Stimulated activated CD8-positive, alpha-beta memory T cell treated with anti-CD3 and anti-CD28 coated beads, Interleukin-7, amount 100 ng/mL, for 48 hours (primary cell): ENCODE measurements at places on chromosomes 1 and 21.

DNA sequence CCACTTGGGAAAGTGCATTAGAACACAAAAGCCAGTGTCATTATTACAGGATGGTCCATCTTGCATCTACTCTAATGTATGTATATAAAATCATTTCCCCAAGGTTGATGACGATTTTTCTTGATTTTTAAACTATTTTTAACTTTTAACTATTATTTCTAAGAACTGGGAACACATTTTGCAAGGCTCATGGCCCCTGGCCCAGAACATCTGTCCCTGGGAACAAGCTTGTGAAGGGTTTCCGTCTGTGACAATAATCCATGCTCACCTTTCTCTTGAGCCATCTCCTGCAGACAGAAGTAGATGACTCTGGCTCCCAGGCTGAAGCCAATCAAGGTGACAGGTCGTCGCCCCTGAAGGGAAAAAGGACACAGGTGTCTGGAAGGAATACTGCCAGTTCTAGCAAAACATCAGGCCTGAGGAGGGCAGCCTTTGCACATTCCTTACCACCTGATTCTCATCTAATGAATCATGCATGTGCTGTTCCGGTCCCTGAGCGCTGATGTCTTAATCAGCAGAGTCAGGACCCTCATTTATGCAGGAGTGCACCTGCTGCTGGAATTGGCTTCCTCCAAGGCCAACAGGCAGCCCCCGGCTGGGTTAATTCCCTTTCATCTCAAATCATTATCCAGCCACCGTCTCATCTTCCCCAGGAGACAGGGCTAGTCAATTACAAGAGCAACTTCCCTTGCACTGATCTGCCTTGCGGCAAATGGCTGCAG, 62.5 kb downstream of the TMCO4 start:
- DNase-seq: no peak

- DNase-seq: no peak
Observed at GRCh38 chr1:88979054-88979748, 13.2 kb downstream of the KYAT3 start.

GRCh38 chr1:199948587-199949280, 78.8 kb upstream of the NR5A2 start:
- no peak for DNase-seq

- no peak for DNase-seq
Observed at GRCh38 chr1:234969581-234970400, 158.8 kb downstream of the TOMM20 start.

GRCh38 chr1:30353637-30354036, 369.7 kb downstream of the MATN1 start:
- DNase-seq: no peak

- no peak for DNase-seq
Observed at GRCh38 chr1:179107706-179108629, 26.1 kb downstream of the TOR3A start.

- DNase-seq: peak; percentile 20
Observed at GRCh38 chr1:116667575-116668105, at the start of gene IGSF3. Gene IGSF3 (minus strand): TSS chr1:116667733. CDS start chr1:116666326, 1,407 bp downstream.

GRCh38 chr1:4595341-4596225, 58.8 kb upstream of the AJAP1 start:
- no peak for DNase-seq

DNA sequence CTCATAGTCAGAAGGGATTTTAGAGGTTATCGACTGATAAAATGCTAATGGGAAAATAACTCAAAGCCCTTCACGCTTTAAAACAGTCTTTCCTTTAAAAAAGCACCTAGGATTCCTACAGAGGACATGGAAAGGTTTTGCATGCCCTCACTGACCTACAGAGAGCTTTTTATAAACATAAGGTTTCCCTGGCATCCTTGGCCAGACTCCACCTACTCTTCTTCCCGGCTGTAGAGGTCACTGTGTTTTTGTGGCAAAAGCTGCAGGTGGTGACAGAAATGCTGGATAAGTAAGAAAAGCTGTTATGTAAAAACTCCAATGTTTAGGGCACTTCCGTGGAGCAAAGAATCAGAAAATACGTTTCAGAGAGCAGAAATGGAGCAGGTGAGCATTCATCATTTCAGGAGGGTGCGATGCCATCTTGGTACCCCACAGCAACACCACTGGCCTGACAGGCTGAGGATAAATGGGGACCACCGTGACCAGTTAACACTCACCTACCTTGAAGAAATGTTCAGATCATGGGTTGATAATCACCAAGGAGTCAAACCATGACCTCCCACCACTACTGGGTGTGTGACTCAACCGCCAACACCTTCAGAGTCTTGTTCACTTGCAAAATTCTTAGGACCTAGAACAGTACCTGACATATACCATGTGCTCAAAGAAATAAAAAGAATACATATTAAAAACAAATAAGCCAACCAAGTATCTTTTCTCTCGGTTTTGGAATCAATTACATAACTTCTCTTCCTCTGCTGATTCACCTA, 46.6 kb downstream of the SSBP3 start:
- no peak for DNase-seq

- DNase-seq: no peak
Observed at GRCh38 chr1:35278886-35279554, 10.5 kb downstream of the ZMYM4 start.

DNA sequence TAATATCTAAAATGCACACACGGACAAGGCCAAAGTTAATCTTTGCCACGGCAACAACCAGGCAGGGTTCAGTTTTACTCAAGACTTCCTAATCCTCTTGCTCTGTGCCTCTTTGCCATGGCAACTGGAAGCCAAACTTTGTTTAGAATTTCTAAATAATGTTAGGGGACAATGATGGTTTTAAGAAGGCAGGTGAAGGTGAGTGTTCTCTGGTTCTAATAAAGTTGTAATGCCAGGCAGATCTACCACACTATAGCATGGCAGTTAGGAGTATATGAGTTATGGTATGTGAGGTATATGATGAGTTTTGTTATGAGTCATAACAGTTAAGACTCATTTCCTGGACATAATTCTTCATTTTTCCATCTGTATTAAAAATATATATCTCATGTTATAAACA, 2.7 kb downstream of the PTPRC start:
- DNase-seq: no peak

GRCh38 chr1:53448241-53448841, 10.9 kb upstream of the DMRTB1 start:
- DNase-seq: no peak

DNA sequence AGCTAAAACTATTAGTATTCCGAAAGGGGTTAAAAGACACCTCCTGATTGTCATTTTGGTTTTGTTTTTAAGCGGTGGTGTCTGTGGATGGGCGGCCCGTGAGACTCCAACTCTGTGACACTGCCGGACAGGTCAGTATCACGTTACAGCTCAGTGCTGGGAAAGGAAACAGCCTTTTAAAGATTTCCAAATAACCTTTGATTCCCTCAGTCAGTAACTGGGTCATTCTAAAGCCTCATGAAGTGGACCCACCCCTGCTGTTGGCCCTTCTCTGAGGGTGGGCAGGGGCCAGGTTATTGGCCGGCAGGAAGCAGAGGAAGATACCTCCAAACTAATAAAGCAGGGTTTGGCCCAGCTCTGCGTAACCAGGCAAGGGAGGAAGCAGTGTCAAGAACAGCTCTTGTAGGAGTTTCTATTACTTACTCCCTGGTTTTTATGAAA, 2.3 kb downstream of the RHOU start:
- no peak for DNase-seq

DNA sequence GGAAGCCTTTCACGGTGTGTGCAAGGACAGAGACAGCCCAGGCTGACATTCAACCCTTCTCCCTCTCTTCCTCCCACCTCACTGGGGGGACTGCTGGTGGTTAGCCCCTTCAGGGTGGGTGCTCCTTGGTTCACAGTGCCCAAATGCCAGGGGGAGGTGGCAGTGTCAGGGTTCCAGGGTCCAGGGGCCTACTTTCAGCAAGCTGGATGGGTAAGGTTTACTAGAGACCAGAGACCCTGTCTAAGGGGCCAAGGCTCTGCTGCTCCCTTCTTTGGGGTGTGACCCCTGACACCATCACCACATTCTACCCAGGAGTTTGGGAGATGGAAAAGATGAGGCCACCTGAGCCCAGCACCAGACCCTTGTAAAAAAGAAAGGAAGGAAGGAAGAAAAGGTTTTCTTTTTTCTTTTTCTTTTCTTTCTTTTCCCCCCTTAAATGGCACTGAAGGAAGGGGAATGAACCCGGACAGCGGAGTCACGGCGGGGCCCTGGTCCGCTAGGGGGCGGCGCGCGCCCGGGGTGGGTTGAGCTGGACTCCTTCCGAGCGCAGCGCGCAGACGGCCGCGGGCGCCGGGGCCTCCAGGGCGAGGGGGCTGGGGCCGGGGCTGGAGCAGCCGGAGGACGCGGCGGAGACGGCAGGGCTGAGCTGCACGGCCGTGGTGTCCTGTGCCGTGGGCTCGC, 18.8 kb downstream of the KNCN start:
- DNase-seq: peak; percentile 37

DNA sequence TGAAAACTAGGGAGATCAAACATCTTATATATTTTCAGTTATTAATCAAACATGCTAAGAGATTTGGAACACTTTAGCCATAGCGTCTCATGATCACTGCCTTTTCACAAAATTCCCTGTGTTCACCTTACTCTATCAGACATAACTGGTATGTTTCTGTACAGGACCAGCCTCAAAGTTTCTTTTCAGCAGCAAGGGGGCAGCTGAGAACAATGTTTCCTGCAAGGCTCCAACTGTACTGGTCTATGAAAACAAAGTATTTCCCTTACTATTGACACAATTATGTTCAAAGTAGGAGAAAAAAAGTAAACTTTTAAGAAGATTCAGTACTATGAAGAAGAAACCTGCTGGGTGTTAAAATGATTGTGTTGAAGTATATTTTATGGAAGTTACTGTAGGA, 98.5 kb downstream of the ATF6 start:
- DNase-seq: no peak

- no peak for DNase-seq
Observed at GRCh38 chr1:223018534-223018933, 124.5 kb downstream of the TLR5 start.

DNA sequence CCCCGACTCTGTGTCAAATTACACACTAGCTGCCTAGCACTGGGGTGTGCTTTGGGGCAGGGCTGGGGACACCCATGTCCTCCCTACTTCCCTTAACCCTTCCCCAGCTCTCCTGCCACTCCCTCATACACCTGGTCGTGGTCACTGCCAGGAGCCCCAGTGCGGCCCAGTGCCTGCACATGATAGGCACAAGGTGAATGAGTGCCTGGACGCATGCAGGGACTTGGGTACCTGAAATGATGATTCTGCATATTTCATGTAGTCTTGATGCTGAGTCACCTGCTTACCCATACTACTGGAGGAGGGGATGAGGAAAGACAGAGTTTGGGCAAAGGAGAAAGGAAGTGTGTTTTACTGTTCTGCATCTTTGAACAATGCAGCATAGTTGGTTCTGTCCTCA, 1.5 kb upstream of the VANGL2 start:
- no peak for DNase-seq

- DNase-seq: no peak
Observed at GRCh38 chr1:91754348-91754747, 131.6 kb downstream of the TGFBR3 start.

DNA sequence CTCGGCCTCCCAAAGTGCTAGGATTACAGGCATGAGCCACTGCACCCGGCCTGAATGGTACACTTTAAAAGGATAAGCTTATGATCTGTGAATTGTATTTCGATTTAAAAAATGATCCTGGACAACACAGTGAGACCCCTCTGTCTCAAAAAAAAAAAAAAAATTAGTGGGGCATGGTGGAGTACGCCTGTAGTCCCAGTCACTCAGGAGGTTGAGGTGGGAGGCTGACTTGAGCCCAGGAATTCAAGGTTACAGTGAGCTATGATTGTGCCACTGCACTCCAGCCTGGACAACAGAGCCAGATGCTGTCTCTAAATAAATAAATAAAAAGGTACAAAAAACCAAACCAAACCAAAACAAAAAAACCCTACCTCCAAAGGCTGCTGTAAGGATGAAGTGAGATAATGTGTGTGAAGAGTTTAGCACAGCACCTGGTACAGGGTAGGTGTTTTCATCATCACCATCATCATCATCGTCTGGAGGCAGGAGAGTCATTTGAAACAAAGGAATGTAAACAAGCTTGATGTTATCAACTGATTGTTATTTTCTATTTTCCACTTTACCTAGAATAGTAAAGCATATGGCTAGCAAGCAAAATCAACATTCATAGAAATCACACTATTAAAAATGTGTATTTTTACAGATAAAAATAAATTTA, 22.5 kb upstream of the HTR1D start:
- DNase-seq: no peak

DNA sequence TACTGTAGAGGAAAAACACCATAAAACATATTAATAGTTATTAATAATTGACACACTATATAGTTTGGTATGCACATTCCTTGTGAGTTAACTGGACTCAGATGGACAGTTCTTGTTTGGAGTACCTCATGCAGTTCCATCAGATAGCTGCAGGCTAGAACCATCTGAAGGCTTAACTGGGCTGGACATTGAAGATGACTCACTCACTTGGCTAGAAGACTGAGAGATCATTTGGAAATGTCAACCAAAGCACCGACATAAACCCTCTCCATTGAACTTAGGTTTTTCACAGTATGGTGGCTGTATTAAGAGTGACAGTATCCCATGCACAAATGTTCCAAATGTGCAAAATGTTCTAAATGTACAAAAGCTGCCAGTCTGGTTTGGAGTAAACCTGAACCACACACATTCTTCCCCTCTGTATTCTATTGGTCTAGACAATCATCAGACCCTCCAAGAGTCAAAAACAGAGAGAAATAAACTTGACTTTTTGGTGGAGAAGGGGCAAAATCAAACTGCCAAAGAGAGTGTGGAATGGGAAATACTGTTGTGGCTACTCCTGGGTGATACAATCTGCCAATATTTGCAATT, 708.4 kb downstream of the KCNT2 start:
- no peak for DNase-seq

- no peak for DNase-seq
Observed at GRCh38 chr1:72283307-72284083, 1.2 kb upstream of the NEGR1 start.

DNA sequence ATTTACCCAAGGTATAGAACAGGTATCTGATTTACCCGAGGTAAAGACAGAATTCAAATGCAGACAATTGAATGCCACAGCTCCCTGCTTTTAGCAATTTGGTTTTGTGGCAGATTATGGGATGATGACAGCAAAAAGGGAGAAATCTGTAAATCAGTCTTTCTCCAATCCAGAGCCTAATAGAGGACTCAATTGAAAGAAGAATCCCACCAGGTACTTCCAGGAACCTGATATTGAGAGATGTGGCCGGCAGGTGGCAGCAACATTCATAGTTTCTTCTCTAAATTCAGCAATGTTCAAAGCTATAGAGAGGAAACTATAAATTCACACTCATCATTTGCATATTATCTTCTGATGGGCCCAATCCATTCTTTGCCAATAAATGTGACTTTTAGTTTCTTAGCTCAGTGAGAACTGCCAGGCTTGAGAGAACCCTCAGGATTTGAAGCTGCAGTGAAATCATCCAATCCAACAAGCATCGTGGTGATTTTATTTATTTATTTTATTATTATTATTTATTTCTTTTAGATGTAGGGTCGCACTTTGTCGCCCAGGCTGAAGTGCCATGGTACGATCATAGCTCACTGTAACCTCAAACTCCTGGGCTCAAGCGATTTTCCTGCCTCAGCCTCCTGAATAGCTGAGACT, 9.8 kb upstream of the PHACTR4 start:
- DNase-seq: peak; percentile 31
